ENCODE measurements at places on chromosomes 11 and 22.

DNA sequence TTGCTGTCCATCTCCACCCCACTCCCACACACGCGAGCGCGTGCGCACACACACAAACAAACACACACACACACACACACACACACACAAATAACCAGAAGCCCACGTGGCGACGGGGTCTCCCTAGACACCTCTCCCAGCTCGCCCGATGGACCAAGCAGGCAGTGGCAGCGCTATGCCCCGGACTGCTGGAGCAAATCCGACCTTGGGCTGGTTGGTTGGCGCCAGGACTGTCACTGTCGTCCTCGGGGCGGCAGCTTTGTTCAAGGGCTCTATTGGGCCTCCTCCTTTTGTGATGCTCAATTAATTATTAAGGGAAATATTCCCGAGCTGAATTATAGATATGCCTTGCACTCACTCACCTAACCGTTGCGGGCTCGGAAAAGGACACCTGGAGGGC, 1.7 kb upstream of the KCNA4 start:
- DNase-seq, result no peak

- DNase-seq, result no peak
These were observed 101.1 kb downstream of the ATXN10 start for GRCh38 chr22:45772743-45773142.

- no peak for DNase-seq
These were observed 10.7 kb downstream of the TBRG1 start for GRCh38 chr11:124633355-124633754.

- DNase-seq, result no peak
These were observed 5.9 kb downstream of the WT1 start for GRCh38 chr11:32429477-32429876.

DNA sequence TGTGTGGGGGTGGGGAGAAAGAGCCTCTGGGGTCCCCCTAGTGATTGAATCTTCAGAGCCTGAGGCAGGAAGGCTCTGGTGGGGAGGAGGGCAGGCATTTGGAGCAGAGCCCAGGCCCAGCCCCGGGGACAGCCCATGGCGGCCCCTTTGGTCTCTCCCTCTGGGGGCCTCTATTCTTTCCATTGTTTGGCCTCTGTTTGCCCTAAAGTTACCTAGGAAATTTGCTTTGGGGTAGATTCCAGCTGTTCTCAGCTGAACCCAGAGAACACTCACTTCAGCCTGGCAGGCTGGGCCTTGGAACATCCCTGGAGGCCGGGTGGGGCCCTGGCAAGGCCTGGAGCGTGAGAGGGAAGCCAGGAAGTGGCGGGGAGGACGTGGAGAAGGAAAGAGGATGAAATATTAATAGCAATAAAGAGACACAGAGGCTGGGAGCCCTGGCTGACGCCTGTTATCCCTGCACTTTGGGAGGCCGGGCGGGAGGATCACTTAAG, 22.9 kb upstream of the A4GALT start:
- DNase-seq, result peak; percentile 82

DNA sequence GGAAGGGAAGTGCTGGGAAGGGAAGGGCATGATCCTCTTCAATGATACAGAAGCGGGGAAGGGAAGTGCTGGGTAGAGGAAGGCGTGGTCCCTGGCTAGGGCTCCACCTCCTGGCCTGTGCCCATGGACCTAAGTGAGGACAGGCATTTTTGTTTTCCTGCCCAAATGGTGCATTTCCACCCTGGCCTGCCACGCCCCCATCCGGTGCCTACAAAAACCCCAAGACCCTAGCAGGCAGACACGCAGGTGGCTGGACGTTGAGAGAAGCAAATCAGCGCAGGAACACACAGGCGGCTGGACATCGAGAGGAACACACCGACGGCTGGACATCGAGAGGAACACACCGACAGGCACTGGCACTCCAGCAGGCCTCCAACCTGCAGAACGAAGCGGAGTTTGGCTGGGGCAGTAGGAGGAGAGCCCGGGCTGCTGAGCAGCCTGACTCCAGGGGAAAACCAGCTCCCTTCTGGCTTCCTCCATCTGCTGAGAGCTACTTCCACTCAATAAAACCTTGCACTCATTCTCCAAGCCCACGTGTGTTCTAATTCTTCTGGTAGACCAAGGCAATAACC, 628.3 kb downstream of the BUD13 start:
- no peak for DNase-seq

GRCh38 chr11:128206461-128206860, 380.9 kb downstream of the ETS1 start:
- no peak for DNase-seq

GRCh38 chr11:11731311-11732083, 109.7 kb upstream of the GALNT18 start:
- no peak for DNase-seq

DNA sequence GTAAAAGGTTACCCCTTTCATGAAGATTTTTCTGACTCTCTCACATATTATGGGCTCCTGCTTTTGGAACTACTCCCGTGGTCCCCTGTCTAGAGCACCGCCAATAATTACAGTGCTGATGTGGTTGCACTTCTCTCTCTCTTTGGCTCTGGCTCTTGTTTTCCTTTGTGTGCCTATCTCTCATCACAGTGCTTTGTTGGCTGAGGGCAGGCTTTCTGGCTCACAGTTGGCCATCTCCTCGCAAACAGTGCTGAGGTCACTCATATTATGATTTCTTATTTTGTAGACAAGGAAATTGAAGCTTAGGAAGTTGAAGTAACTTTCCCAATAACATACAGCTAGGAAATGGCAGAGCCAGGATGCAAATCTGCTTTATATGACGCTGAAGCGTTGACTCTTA, 192.5 kb downstream of the DDX10 start:
- no peak for DNase-seq

Measured in stomach (tissue), 19 donors.